ENCODE measurements at places on chromosomes 3 and 15. TPM values are rescaled to one million over a fixed set of nuclear protein-coding genes. Genes with fewer than 3 reads are reported as not detected.

GRCh38 chr3:24548278-24548677, 53.6 kb upstream of the THRB start:
- H3K27me3 ChIP-seq = no peaks in the 10 kb centered on the region
- no peaks in the 10 kb centered on the region for H3K36me3 ChIP-seq
- no peak overlapping the region for H3K4me3 ChIP-seq
- H3K27ac ChIP-seq = no peak overlapping the region

The LYSMD4 gene
- polyA plus RNA-seq = 10.3 TPM

The ZDHHC3 gene
- polyA plus RNA-seq = 27.3 TPM

DNA sequence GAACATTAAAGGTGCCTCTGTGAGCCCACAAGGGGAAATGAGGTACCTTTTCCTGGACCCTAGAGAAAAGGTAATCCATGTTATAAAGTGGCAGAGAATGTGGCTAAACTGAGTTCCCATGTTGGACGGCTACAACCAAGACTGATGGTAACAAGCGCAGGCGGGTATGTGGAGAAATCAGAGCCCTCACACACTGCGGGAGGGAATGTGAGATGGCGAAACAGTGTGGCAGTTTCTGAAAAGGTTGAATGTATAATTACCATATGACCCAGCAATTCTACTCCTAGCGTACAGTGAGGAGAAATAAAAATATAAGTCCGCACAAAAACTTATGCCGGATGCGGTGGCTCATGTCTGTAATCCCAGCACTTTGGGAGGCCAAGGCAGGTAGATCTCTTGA, 24.1 kb upstream of the SHISA5 start:
- H3K4me1 ChIP-seq = no peaks in the 10 kb centered on the region
- no peak overlapping the region for H3K4me3 ChIP-seq
- H3K27me3 ChIP-seq = no peaks in the 10 kb centered on the region
- DNase-seq = no peak
- no peaks in the 10 kb centered on the region for H3K36me3 ChIP-seq
- H3K27ac ChIP-seq = no peak overlapping the region

- no peaks in the 10 kb centered on the region for H3K27me3 ChIP-seq
- H3K4me3 ChIP-seq = no peak overlapping the region
- H3K4me1 ChIP-seq = no peaks in the 10 kb centered on the region
- DNase-seq = no peak
- H3K36me3 ChIP-seq = no peaks in the 10 kb centered on the region
- no peak overlapping the region for H3K27ac ChIP-seq
Observed at GRCh38 chr3:159080821-159081220, 279.0 kb downstream of the MFSD1 start.

Data from B cell (primary cell).